Hematopoietic multipotent progenitor cell treated with erythropoietin and hydrocortisone succinate and interleukin-3 and kit ligand, for 8 days (in vitro differentiated cells): ENCODE measurements at places on chromosomes 13 and 19.

GRCh38 chr13:72638059-72638815 lies 89.2 kb downstream of the MZT1 start:
- no peak for DNase-seq

GRCh38 chr19:6233056-6233826 lies 46.5 kb downstream of the MLLT1 start:
- no peak for DNase-seq

DNA sequence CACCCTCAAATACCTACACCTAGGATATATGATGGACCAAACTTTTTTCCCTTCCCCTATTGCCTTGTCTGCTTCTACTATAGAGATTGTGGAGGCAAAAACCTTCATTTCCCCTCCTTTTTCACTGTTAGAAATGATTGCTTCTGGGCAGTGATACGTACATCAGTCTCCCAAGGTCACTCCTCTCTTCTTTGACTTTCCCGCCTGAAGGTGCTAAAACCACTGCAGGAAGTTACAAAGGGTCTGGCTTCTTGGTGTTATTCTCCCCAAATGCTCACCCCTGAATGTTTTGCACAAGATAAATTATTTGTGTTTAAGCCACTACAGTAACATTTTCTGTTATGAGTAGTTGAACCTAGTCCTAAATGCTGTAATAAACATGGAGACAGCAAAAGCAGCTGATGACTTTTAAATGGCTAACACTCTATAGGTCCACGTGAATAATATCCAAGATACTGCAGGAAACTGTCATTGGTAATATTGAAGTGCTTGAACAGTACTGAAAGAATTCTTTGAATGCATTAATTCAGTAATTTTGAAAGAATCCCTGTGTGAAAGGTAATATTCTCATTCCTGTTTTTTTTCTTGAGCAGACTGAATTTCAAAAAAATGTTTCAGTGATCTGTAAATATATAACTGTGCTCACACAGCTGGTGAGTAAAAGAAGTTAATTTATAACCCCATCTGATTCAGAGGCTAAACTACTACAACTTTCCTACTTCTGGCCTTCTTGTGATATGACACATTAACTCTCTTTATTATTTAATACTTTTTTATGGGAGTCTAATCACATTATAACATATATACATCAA lies 865.1 kb downstream of the EFNB2 start:
- DNase-seq: no peak

- DNase-seq: no peak
These were observed at the start of gene SSC5D for GRCh38 chr19:55487924-55488687. Gene SSC5D (plus strand): TSS chr19:55488436. CDS start chr19:55488590, 154 bp downstream.

DNA sequence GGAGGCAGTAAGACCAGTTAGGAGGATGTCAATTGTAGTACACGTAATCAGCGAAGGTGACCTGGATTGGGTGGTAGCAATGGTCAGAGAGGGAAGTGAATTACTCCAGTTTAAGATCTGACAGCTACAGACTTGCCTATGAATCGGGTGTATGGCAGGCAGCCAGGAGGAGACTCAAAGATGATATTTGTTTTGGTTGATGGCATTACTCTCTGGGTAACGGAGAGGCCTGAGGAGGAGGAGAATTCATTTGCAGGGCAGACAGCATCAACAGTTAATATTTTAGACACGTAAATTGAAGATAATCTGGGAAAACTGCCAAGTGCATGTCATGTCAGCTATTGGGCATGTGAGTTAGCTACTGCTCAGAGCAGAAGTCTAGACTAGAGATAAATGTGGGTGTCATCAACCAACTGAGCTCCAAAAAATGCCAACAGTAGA lies 109.2 kb downstream of the SGCG start:
- no peak for DNase-seq
